ENCODE measurements at places on chromosomes 6 and 20.

GRCh38 chr20:53567379-53567917 lies 26.2 kb downstream of the ZNF217 start:
- no peak for DNase-seq

DNA sequence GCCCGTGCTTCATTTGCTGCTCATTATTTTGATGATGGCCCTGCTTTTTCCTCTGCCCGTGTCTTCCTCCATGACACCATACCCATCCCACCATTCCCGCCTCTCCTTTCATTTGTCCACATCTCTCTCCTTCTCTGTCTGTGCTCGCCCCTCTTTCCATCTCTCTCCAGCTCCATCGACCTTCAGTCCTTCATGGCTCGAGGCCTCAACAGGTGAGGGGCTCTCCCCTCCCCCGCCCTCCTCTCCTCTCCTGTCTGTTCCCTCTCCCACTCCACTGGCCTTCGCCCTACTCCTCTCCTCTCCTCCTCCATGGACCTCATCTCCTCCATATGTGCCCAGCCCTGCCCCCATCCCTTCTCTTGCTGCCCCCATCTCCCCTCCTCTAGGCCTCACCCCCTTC lies 12.1 kb upstream of the ZBTB9 start:
- no peak for DNase-seq

- no peak for DNase-seq
These were observed 11.8 kb downstream of the TNXB start for GRCh38 chr6:32097364-32097763.

DNA sequence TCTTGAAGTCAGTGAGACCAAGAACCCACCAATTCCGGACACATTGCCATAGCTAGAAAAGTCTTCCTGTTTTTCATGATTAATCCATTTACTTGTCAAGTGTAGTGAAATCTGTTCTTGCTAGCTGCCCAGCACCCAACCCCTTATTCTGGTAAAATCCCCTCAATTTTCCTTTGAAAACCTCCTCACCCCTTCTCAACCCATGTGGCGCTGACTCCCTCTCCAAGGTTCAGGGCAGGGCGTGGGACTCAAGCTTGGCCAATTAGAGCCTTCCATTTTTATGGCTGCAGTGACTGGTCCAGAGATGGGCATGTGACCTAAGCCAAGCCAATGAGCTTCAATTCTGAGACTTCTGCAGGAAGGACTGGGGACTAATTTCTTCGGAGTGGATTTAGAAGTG lies 9.8 kb upstream of the ZBP1 start:
- DNase-seq = no peak

GRCh38 chr20:23446505-23446904 lies 6.2 kb downstream of the CST11 start:
- DNase-seq = peak; percentile 71

GRCh38 chr6:108998485-108998884 lies 96.2 kb downstream of the SESN1 start:
- DNase-seq = no peak

GRCh38 chr20:35146299-35146919 lies 727 bp downstream of the EDEM2 start:
- DNase-seq = peak; percentile 82

GRCh38 chr6:55917751-55918415 lies 42.5 kb upstream of the BMP5 start:
- no peak for DNase-seq

DNA sequence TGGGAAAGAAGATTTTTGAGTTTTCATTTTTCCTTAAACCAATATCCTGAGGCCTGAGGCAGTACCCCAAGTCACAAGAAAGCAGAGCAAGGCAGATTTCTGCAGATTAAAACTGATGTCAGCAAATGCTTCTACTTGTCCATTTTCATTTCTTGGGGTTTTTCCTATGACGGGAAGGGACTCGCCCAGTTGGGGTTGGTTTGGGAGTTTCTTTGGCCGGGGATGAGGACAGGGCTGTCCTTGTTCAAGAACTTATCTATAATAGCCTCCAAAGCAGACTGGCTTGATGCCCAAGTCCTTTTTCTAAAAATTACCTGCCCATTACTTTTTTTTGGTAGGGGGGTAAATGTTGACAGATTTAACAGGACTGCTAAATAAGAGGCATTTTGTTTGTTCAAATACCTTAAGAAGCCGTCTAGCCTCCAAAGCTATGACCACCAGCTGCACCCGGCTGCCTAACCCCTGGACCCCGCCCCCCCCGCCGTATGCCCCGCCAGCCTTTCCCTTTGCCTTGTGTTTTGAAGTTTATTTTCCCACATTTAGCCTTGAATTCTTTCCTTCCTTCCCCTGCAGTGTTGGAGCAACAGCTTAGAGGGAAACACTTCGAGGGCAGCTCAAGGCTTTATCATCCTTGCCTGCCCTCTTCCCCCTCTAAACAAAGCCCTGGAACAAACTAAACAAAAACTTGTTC lies 2.5 kb downstream of the KCNK5 start:
- DNase-seq = no peak

GRCh38 chr6:165939601-165940290 lies 227.9 kb downstream of the TBXT start:
- no peak for DNase-seq

DNA sequence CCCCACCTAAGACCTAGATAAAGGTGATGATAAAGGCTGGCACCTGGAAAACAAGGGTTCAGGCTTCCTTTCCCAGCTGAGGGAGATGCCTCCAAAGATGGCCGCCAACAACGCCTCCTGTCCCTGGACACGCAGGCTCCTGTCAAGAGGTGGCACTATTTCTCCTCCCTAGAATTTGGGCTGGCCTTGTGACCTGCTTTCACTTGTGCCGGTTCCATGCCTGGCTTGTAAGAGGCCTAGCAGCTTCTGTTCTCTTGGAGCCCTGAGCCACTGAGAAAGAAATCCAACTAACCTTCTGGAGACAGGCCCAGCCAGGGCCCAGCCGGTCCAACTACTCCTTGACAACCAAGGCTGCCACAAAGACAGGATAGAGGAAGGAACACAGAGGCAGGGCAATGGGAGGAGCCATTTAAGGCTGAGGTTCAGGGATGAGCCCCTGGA lies 60.2 kb upstream of the RALY start:
- peak; percentile 79 for DNase-seq

GRCh38 chr6:106103728-106104109 lies 17.6 kb downstream of the PRDM1 start:
- no peak for DNase-seq

GRCh38 chr20:6074145-6074561 lies 20.3 kb upstream of the LRRN4 start:
- DNase-seq = peak; percentile 53

- no peak for DNase-seq
These were observed 6.3 kb downstream of the ACOT8 start for GRCh38 chr20:45850926-45851325.

DNA sequence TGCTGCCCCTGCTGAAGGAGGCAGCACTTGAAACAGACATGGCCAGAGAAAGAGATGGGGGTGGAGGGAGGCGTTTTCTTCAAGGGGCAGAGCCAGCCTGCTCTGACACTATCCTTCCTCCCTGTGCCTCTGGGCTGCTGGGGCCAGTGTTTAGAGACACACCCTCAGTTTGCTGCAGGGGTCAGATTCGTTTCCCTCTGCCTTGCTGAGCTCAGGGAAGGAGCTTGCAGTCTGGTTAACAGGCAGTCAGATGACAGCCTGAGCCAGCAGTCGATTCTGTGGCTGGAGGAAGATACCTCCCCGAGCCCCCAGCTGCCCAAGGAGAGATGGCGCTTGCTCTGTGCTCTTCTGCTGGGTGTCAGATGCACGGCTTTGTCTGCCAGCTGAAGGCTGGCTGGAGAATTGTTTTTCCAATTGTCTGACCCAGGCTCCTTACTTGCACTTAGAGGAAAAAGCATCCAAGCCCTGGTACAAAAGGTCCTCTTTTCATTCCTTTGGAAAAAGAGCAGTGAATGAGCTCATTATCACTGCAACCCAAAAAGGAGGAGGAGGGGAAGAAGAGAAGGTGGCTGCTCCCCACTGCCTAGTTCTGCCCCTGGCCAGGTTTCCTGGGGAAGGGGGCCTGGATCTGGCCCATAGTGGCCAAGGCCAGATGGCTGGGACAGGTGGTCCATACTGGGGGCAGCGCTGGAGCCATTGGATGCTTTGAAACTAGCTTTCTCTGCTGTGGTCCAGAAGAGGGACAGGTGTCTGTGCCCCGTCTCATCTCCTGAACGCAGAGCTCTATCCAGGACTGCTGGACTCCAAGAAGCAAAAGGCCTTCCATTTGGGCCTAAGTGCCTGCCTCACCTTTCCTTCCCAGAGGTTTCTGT lies 88.2 kb downstream of the TCP11 start:
- DNase-seq = peak; percentile 20

- no peak for DNase-seq
These were observed 214.7 kb downstream of the PAX1 start for GRCh38 chr20:21920211-21920610.

- DNase-seq = no peak
These were observed 14.1 kb downstream of the GSTA5 start for GRCh38 chr6:52826513-52826912.

DNA sequence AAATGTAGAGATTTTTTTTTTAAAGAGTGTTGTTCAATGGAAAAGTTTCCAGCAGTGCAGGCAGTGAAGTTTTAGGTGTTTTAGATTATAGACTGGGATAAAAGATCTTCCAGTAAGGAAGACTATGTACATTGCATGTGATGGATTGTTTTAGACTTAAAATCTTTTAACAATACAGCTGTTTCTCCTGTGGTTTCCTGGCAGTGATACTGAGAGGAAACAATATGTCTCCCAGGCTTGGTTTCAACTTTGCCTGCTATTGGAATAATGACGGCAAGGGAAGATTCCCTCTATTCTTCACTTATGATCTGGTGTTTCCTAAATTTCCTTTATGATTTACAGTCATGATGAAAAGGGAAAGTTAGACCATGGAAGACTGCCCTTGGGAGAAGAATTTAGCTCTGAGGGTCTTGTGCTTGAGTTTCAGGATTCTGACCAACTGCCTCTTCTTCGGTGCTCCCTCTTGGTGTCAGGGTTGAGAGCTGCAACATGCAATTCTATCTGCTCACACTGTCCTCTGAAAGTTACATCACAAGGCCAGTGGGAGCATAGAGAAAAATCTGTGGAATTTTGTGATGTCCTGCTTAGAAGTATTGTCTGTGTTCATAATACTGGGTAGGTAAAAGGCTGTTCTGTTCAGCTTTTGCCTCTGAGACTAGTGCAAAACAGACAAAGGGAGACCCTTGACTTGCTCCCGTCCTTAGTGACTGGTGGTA lies 262.8 kb upstream of the MAN1A1 start:
- no peak for DNase-seq

DNA sequence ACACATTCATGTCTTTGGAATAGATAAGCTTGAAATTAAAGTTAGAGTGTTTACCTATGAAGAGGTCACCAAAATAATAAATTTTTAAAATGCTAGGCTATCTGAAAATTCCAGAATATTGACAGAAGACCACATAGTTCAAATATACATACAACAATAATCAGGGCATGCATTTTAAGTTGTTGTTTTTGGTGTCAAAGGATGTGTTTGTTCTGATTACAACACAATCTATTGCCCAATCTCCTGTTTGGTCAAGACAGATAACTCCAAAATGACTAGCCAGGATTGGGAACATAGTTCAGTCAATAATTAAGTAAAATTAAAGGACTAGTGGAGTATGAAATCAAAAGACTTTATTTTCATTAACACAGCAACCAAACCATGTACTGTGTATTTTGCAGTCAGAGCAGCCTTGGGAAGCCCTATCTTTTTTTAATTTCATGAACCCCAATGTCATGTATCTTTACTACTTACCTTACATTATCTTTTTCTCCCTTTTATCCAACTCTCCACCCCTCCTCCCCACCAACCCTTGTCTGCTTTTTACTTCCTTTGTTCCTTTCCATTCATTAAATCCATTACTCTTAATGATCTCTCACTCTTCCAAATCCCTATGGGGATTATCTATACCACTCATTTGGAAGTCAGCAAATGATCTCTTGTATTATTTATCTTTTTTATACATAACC lies 111.2 kb downstream of the CDK19 start:
- DNase-seq = peak; percentile 15

GRCh38 chr20:56859801-56860261 lies 230.7 kb downstream of the TFAP2C start:
- no peak for DNase-seq

DNA sequence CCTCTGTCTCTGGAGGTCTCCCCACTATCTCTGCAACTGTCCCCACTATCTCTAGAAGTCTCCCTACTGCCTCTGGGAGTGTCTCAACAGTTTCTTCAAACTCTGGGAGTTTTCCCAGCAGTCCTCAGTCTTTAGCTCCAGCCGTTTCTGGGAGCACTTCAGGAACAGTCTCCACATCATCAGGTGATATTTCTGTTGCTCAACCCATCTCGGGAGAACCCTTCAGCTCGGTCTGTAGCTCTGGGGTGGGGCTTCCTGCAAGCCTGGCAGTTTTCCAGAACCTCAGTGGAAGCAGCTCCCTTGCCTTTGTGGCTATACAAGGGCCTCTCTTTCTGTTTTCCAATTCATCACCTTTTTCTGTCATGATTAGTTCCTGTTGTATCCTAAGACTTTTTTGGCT lies 3.0 kb upstream of the SFTA2 start:
- no peak for DNase-seq

GRCh38 chr6:90033746-90034271 lies 139.5 kb downstream of the GJA10 start:
- peak; percentile 20 for DNase-seq

DNA sequence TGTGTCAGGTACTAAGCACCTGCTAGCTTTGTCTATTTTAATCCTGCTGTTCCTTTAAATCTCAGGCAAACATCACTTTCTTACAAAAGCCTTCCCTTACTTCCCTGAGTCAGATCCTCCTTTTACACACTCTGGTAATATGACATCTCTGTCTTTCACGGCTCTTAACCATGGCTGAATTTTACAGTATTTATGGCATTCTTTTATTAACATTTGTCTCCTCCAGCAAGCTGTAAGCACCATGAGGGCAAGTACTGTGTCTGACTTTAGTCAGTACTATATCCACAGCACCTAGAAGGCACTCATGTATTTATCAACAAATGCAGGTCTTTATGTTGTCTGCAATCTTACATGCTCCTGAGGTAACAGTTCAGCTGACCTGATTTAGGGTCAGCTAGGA lies 33.7 kb upstream of the HBS1L start:
- no peak for DNase-seq

DNA sequence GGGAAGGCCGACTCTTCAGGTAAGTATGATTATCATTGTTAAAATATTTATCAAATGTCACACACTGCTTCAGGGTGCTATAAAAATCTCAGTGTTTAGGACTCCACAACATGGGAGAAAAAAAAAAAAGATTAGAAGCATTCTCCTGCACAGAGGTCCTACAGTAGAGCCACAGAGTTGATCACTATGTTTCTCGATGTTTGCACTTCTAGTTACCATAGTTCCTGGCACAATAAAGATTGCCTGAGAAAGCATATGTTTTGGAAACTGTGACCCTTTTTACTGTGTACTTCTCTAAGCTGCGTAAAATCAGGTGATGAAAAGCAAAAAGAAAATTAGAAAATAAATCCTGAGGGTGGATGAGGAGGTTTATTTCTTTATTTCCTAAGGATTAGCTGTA lies 269.9 kb upstream of the SYNCRIP start:
- DNase-seq = no peak

GRCh38 chr6:11613858-11614257 lies 76.3 kb downstream of the TMEM170B start:
- no peak for DNase-seq

- DNase-seq = no peak
These were observed 15.8 kb upstream of the DEK start for GRCh38 chr6:18280084-18280483.

GRCh38 chr6:89836639-89837222 lies 7.1 kb downstream of the CASP8AP2 start:
- no peak for DNase-seq

- no peak for DNase-seq
These were observed 29.6 kb downstream of the RAMACL start for GRCh38 chr6:166556863-166557322.

- DNase-seq = peak; percentile 85
These were observed 31.1 kb upstream of the CST7 start for GRCh38 chr20:24917797-24918578.

GRCh38 chr6:15400572-15401004 lies 154.7 kb downstream of the JARID2 start:
- DNase-seq = peak; percentile 95
